ENCODE measurements at places on chromosomes 12 and 14.
A peak's percentile ranks its signal among the peaks of the same experiment; 100 is the strongest.

- H3K36me3 ChIP-seq: 0 out of 2 replicates have a peak, but pooled peaks cover 2% of the 10 kb centered on the region
- DNase-seq: peak; percentile 19
- H3K4me3 ChIP-seq: no peak overlapping the region
- H3K27ac ChIP-seq: no peak overlapping the region
- no peaks in the 10 kb centered on the region for H3K4me1 ChIP-seq
- H3K27me3 ChIP-seq: no peaks in the 10 kb centered on the region
Observed at GRCh38 chr14:70955543-70956480, 48.6 kb downstream of the PCNX1 start.

DNA sequence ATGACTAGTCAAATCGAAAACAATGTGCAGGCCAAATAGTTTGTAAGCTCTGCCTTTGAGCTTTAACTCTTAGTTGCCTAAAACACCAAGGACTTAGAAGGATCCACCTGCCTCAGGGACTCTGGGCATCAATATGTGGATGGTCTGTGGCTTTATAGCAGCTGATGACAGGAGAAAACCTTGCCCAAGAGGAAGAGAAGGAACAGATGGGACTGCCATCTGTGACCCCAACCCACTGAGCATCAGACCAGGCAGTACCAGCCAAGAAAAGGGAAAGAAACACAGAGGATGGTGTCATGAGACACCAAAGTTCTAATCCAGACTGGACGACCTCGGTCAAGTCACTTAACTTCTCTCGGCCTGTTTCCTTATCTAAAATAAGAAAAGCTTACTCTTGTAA lies 12.7 kb downstream of the TGFB3 start:
- H3K27me3 ChIP-seq: no peaks in the 10 kb centered on the region
- no peak overlapping the region for H3K27ac ChIP-seq
- H3K4me3 ChIP-seq: no peak overlapping the region
- H3K4me1 ChIP-seq: no peaks in the 10 kb centered on the region
- H3K36me3 ChIP-seq: no peaks in the 10 kb centered on the region

DNA sequence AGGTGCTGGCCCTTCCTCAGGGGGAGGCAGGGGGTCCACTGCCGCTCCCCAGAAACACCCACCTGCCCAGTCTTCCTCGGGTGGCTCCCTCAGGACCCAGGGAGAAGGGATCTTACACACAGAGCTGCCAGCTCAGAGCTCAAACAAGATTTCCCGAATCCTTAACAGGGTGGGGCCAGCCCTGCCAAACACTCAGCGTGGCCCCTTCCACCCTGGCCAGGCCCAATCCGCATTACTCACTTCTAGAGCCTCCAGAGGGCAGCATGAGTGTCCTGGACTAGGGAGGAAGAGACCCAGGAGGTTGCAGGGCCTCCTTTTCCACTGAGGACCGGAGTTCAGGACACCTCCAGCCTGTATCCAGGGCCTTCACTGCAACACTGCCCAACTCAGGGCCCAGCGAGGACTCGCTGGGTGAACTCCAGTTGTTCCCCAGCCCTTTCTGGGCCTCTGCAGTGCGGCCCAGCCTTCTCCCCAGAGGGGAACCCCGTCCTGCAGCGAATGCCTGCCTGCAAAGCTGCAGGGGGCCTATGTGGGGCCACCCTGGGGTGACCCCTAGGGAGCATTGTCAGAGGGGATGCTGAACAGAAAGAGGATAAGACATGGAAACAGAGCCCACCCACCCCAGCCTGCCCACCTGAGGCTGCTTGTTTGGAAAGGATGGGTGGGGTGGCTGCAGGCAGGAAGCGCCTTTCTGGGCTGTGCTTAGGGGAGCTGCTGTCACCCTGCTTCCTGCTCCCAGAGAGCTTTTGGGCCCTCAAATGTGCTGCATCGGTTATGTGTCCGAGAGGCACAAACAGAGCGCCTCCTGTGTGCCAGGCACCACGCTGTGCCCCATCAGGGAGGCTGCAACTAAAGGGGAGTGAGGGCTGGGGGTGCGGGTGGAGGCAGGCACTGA lies 43.8 kb downstream of the CCNK start:
- peaks cover 14% of the 10 kb centered on the region for H3K36me3 ChIP-seq
- H3K27me3 ChIP-seq: no peaks in the 10 kb centered on the region
- DNase-seq: peak; percentile 28
- peaks cover 46% of the 10 kb centered on the region for H3K4me1 ChIP-seq
- no peak overlapping the region for H3K4me3 ChIP-seq
- H3K27ac ChIP-seq: no peak overlapping the region

DNA sequence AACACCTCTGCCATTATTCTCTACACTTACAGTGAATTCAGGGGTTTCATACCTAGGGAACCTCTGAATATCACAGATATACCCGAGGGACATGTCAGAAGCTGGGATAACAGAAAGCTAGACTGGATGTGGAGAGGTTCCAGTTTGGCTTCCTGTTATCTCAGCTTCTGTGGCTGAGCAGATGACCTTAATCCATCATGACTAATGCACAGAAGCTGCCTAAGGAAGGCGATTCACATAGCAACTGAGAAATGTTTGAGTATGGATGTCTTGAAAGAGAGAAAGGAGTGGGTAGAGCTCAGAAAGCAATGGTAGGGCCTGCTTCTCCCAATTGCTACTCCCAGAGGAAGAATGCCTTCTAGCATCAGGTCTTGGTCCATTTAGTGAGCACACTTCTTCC lies 187.6 kb downstream of the RMST start:
- H3K36me3 ChIP-seq: no peaks in the 10 kb centered on the region
- no peak for DNase-seq
- H3K27me3 ChIP-seq: no peaks in the 10 kb centered on the region
- H3K4me1 ChIP-seq: no peaks in the 10 kb centered on the region
- no peak overlapping the region for H3K4me3 ChIP-seq
- no peak overlapping the region for H3K27ac ChIP-seq

- no peaks in the 10 kb centered on the region for H3K27me3 ChIP-seq
- peaks cover 15% of the 10 kb centered on the region for H3K4me1 ChIP-seq
- DNase-seq: no peak
- H3K27ac ChIP-seq: no peak overlapping the region
- H3K36me3 ChIP-seq: no peaks in the 10 kb centered on the region
- no peak overlapping the region for H3K4me3 ChIP-seq
Observed at GRCh38 chr12:92055877-92056276, 89.8 kb downstream of the BTG1 start.

DNA sequence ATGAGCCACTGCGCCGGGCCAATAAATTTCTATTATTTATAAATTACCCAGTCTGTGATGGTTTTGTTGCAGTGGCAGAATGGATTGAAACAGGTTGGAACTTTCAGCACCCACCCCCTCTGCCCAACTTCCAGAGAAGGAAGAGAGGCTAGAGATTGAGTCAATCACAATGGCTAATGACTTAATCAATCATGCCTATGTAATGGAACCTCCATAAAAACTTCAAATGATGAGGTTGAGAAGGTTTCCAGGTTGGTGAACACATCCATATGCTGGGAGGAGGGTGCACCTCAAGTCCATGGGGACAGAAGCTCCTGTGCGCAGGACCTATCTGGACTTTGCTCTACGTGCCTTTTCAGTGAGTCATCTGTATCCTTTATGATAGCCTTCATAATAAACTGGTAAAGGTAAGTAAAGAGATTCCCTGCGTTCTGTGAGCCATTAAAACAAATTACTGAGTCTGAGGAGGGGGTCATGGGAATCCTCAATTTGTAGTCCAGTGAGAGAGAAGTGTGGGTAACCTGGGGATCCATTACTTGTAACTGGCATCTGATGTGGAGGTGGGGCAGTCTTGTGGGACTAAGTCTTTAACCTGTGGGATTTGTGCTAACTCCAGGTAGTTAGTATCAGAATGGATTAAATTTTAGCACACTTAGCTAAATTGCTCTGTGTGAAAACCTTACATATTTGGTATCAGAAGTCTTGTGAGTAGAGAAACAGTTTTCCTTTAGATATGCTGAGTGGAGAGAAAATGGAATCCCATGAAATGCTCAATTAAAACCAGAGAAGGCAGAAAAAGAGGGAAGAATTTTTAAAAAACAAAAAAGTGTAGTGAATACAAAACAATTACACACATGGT lies 11.7 kb upstream of the NGDN start:
- no peaks in the 10 kb centered on the region for H3K36me3 ChIP-seq
- H3K4me3 ChIP-seq: no peak overlapping the region
- H3K4me1 ChIP-seq: no peaks in the 10 kb centered on the region
- DNase-seq: no peak
- H3K27ac ChIP-seq: no peak overlapping the region

- no peaks in the 10 kb centered on the region for H3K27me3 ChIP-seq
- H3K36me3 ChIP-seq: no peaks in the 10 kb centered on the region
- no peaks in the 10 kb centered on the region for H3K4me1 ChIP-seq
- no peak overlapping the region for H3K4me3 ChIP-seq
- H3K27ac ChIP-seq: no peak overlapping the region
Observed at GRCh38 chr12:62914443-62915203, 20.3 kb downstream of the PPM1H start.

DNA sequence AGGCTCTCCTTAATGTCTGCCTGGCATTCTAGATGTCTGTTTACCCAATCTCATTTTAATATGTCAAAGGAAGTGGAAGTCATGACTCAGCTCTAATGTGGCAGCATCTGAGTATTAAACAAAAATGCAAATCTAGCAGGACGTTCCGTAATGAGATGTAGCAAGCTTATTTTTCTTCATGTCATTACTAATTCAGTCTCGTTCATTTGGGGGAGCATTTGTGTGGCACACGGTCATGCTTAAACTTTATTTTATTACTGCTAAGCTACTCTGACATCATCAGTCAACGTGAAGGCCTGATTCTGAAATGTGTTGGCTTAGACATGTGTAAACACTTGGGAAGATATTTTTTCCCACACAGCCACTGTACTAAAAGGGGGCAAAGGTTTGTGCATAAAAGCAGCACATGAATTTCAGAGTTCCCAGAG lies 326.7 kb upstream of the TMPO start:
- no peak overlapping the region for H3K4me3 ChIP-seq
- H3K27ac ChIP-seq: no peak overlapping the region
- H3K4me1 ChIP-seq: no peaks in the 10 kb centered on the region
- H3K36me3 ChIP-seq: no peaks in the 10 kb centered on the region

DNA sequence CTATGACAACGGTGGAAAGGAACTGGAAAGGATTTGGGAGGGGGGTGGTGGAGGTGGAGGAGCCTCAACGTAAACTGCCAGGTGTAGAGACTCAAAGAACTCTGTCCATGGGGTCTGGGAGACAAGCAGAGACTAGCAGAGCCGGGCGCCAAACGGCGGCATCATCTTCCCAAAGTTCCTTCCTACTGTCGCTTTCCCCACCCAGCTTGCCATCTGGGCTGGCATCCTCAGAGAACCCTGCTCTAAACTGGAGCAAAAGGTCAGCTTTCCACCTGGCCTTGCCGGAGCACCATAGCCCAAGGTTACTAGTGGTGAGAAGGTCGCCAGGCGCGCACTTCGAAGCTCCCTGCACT lies 4.0 kb upstream of the IRF2BPL start:
- no peaks in the 10 kb centered on the region for H3K27me3 ChIP-seq
- peaks cover 5% of the 10 kb centered on the region for H3K36me3 ChIP-seq
- H3K27ac ChIP-seq: peak overlapping the region; percentile 87
- peaks cover 61% of the 10 kb centered on the region for H3K4me1 ChIP-seq

GRCh38 chr14:55180434-55180833 lies 11.0 kb downstream of the DLGAP5 start:
- H3K4me3 ChIP-seq: no peak overlapping the region
- no peak for DNase-seq
- no peaks in the 10 kb centered on the region for H3K4me1 ChIP-seq
- H3K27ac ChIP-seq: no peak overlapping the region

DNA sequence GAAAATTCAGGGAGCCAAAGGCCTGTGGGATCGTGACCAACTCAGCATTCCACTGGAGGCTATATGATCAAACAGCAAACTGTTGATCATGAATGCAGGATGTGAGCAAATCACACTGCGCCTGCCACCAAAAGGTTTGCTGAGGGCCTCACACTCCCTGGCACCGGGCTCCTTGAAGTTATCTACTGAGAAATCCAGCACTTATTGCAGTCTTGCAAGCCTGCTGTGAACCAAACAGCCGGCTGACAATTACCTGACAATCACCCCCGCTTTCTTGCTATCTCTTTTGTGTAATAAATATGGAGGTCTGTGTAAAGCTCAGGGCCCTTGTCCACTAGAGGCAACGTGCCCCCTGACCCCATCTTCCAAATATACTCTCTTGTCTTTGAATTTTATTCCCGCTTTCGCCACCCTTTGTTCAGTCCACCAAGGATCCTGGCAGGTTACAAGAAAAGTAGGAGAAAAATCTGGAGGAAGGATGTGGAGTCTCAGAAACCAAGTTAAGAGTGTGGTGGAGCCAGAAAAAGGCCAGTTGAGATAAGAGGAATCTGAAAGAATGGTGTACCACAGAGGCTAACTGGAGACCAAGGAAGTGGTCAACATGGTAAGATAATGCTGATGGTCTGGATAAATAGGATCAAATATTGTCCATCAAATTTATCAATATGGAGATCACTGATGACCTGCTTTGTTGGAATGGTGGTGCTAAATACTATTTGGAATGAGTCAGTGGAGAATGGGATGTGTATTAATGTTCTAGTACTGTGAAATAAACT lies 229.2 kb downstream of the ALX1 start:
- no peak for DNase-seq
- H3K27me3 ChIP-seq: no peaks in the 10 kb centered on the region
- no peak overlapping the region for H3K4me3 ChIP-seq
- no peak overlapping the region for H3K27ac ChIP-seq

GRCh38 chr14:58213176-58213575 lies 13.2 kb downstream of the ACTR10 start:
- H3K36me3 ChIP-seq: peaks cover 55% of the 10 kb centered on the region
- H3K27me3 ChIP-seq: no peaks in the 10 kb centered on the region
- no peak for DNase-seq
- H3K4me3 ChIP-seq: no peak overlapping the region

- no peak for DNase-seq
- H3K4me3 ChIP-seq: no peak overlapping the region
- H3K36me3 ChIP-seq: no peaks in the 10 kb centered on the region
- H3K27me3 ChIP-seq: no peaks in the 10 kb centered on the region
- H3K27ac ChIP-seq: no peak overlapping the region
- H3K4me1 ChIP-seq: peaks cover 7% of the 10 kb centered on the region
Observed at GRCh38 chr12:71684081-71684480, 1.8 kb upstream of the TMEM19 start.

DNA sequence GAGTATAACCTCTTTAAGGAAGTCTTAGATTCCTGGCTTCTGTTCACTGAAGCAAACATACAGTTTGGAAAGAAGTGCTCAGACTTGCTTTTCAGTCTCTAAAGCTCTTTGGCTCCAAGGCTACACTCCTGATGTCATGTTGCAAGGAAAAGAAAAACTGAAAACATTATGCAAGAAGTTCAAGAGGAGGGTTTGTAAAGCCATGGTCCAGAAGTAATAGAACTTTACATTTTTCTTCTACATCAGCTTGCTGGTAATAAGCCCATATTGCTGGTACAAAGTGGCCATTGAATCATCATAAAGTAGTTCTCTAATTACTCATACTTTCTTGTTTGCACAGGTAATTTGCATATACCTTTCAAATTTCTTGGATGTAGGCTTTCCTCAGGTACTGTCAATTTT lies 83.6 kb downstream of the BBS10 start:
- no peak for DNase-seq
- peaks cover 38% of the 10 kb centered on the region for H3K4me1 ChIP-seq
- no peak overlapping the region for H3K27ac ChIP-seq
- no peaks in the 10 kb centered on the region for H3K27me3 ChIP-seq
- H3K4me3 ChIP-seq: no peak overlapping the region
